ENCODE measurements at places on chromosomes 2 and 18. TPM values are rescaled to one million over a fixed set of nuclear protein-coding genes. Genes with fewer than 3 reads are reported as not detected.

CAPN13 gene
- not detected for total RNA-seq

CIB4 gene
- total RNA-seq, result not detected

GPR55 gene
- total RNA-seq, result not detected

CYP27C1 gene
- total RNA-seq, result not detected

CPLX4 gene
- total RNA-seq, result not detected

ST6GAL2 gene
- not detected for total RNA-seq

LIMS1 gene
- 166 TPM for total RNA-seq

DNA sequence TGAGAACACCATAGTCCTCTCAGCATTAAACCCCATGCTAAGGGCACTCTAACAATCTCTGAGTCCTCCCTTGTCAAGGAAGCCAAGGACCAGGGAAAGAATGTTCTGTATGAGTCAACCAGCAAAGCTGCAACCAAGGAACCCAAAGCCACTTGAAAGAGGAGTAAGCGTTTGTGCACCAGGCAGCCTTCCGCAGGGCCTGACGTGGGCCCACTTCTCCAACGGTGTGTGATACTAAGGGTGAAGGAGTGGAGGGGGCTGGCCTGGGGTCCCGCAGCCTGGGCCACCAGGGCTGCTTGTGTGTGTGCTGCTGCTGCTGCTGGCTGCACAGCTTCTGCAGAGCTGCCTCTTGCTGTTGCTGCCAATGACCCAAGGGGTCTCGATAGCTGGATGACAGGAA lies 30.1 kb upstream of the GALNT14 start:
- DNase-seq, result no peak

GRCh38 chr2:234879671-234880455 lies 72.0 kb upstream of the SH3BP4 start:
- peak; percentile 92 for DNase-seq

- peak; percentile 68 for DNase-seq
These were observed 19.1 kb upstream of the IL18R1 start for GRCh38 chr2:102336502-102336945.

GRCh38 chr2:32863803-32864202 lies 83.0 kb upstream of the LTBP1 start:
- DNase-seq, result no peak

- DNase-seq, result no peak
These were observed 281.9 kb downstream of the SRBD1 start for GRCh38 chr2:45329045-45329677.

DNA sequence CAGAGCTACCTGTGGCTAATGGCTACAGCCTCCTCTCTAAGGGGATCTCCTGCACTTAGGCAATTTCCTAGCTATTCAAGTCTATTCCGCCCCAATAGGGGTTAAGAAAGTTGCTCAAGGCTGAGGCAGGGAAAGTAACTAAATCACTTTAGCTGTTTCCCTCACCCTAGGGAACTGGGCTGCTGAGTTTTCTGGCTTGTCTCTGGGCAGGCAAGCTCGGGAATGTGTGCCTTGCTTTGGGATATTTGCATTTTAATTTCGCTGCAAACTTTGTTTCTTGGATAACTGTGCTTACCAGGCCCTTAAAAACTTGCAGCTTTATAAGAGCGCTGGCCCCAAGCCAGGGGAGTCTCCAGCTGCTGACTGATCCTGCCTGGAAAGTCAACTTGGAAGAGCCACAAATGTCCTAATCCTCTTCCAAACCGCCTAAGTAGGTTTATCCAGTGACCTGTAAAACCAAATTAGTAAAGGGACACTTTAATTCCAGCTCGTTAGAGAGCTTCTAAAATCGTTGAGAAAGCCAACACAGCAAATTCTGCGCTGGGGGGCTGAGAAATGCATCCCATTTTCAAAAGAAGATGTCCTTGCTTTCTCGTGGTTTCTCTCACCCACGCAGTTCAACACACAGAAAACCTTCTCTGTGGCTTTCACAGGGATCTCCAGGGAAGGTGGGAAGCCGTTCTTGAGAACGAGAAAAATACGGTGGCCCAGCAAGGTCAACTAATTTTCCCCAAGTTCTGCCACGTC lies 59.5 kb upstream of the SP3 start:
- no peak for DNase-seq

DNA sequence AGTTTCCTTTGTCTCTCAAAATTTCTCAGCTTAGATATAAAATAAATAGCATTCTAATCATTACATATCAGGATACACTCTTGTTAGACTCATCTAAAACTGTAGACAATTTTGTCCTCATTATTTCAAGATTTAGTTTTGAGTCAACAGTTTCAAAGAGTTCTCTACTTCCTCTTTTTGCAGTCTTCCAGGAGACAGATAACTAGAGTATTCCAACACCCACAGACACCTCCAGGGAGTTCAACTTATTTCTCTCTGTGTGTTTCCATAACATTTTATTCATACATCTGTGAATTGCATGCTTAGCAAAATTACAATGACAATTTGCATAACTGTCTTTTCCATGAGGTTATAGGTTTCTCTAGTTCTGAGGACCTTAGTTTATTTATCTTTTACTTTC lies 166.6 kb upstream of the HNMT start:
- DNase-seq, result no peak

DNA sequence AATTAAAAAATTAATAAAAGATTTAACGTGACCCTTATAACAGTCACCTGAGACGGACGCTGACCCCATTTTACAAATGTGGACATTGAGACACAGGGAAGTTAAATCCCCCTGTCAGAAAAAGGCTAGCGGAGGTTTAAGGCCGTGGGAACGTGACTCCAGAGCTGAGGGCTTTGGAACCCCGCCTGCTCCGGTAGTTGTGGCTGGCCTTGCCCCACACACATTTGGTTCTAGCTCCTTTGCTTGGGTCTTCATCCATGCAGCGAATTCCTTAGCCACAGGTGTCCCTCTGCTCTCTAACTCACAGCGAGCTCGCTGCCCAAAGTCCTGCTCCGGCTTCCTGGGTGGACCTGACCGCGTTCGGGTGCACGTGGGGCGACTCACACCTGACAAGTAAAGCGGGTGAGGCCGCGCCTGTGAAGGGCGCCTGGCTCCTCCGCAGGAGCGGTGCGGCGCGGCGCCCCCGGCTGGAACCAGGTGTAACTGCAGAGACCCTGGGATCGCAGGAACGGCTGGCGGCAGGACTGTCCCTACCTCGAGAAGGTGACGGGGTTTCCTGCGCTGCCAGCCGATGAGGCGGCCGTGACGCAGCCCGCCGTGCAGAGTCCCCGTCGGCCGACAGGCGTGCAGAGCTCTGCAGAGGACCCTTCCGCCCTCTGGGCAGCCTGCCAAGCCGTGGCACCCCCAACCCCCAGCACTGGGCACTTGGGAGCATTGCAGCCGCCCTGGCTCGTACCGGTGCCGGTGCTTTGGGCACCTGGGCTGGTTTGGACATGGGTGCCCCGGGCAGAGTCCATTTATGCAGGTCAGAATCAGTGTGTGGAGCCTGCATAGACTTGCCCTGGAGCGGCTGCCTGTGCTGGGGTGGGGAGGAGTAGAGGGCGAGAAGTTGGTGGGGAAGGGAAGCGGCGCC lies 2.4 kb upstream of the PROC start:
- peak; percentile 58 for DNase-seq

GRCh38 chr2:149427387-149427786 lies 97.0 kb downstream of the LYPD6 start:
- no peak for DNase-seq

DNA sequence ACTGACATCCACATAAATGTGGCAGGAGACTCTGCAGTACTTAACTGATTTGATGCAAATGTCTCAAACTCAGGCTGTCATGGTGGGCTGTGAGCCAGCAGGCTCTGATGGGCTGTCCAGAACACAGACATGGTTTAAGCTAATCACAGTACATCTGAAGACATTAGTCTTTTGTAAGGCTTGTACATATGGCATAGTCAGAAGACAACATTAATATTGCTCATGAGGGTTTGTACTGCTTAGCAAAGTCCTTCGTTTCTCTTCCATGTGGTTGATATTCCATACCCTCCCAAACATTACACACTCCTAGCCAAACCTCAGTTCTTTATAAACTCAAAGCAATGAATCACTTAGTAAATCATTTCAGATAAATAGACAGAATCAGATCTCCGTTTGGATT lies 330.6 kb downstream of the RND3 start:
- DNase-seq, result no peak

- no peak for DNase-seq
These were observed 6.6 kb downstream of the GALNT5 start for GRCh38 chr2:157264099-157264498.

DNA sequence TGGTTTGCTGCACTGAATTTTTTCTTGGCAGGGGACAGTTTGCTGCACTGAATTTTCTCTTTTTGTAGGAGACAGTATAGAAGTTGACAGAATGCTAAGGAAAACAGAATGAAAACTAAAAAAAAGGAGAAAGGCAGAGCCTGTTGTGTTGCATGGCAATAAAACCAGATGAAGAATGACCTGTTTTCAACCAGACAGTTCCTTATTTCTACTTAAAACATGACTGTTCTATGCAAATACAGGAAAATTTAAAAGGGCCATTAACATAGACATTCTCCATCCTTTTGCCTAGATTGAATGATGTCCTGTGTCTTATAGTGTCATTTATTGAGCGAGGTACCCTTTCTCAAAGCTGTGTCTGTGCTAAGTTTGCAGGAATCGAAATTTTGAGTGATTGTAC lies 33.3 kb downstream of the ABI2 start:
- DNase-seq, result peak; percentile 7

DNA sequence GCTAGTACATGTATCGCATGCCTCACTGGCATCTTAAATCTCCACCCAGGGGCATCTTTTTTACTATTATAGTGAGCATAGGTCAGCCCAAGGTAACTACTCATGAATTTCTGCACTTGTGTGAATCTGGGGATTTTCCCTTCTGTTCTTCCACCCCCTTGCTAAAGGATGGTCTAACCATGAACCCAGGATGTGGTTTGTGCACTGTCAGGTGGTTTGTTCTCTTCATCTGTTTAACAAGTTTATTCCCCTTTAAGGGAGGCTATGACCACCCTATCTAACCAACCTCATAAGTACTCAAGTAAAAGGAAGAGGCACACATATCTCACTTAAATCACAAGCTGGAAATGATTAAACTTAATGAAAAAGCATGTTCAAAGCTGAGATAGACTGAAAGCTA lies 243.0 kb downstream of the RPRM start:
- no peak for DNase-seq

DNA sequence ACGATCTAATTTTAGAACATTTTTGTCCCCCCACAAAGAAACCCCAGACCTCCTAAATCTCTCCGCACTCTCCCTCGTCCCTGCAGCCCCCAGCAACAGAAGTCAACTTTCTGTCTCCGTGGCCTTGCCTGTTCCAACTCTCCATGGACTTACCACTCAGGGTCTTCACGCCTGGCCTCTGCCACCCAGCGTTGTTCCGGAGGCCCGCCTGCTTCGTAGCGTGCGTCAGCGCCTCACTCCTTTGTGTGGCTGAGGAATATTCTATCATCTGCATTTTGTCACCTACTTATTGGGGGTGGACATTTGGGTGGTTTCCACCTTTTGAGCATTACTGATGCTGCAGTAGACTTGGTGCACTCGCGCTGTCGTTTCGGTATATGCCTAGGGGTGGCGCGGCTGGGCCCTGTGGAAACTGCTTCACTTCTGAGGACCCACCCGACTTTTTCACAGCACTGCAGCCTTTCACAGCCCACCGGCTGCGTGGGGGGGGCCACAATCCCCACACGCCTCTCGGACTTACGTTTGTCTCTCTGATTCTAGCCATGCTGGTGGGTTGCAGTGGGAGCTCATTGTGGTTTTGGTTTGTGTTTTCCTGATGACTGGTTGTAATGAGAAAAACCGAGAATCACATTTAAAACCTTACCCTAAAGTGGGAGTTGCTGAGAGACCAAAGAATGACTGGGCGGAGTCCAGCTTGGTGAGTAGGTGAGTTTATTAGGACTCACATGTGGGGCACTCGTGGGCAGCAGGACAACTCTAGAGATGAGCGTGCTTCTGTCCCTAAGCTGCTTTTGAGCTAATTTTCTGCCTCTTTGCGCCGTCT lies 1.4 kb upstream of the HSBP1L1 start:
- no peak for DNase-seq

DNA sequence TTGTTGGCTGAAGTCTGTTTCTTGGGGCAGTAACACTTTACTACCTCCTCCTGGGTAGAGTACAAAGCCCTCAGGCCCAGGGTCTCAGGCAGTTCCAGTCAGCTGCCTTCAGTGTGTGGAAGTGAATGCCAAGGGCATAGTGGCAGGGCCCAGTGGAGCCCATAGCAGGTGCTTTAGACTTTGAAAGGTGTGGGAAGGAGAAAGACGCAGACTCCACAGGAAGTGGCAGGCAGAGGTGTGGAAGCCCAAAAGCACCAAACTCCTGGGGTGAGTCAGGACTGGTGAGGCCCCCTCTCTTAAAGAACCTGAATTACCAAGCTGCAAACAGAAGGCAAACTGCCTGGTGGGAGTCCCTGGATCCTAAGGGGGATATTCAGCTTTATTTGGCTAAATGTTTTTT lies 45.3 kb downstream of the ADAM23 start:
- DNase-seq, result no peak

- no peak for DNase-seq
These were observed 131.2 kb upstream of the SEC11C start for GRCh38 chr18:59008302-59008974.

GRCh38 chr2:158482594-158482993 lies 25.8 kb downstream of the PKP4 start:
- DNase-seq, result no peak

DNA sequence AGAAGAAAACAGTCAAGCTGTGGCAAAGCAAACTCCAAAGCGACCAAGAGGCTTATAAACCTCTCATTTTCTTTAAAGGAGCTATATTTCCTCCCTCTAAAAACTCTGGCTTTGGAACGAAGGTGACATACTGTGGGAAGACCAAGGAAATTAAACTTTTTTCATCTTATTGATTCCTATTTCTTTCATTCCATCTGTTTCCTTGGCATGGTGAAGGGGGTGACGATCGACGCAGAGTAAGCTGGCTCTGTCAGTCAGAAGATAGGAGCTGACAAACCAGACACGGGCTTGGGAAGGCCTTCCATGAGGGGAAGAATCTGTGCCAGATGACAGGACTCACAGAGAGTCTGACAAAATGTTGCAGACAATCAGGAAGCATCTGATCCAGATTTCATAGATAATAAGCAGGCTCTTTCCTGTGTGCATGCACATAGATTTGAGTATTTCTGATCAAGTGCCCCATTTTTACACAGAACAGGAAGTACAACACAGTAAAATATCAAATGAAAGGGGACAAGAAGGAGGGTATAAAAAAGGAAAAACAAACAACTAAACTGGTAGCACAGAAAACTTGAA lies 261.7 kb downstream of the SATB2 start:
- DNase-seq, result no peak

DNA sequence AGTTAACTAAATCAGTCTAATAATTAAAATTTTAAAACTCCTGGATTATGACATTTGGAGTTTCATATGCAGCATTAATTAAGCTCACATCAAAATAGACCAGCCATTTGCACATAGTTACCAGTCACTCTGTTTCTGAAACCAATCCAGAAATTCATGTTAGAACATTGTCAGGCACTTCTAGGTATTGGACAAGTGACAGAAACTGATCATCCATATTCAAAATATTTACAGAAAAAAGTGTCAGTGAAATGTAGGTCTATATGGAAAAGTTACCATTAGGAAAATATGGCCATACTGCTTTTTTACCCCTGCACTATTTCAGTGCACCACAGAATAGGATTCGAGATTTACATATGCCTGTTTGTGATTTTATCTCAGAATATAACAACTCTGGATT lies 33.4 kb downstream of the UPP2 start:
- no peak for DNase-seq
